ENCODE measurements at places on chromosomes 2 and 18.

DNA sequence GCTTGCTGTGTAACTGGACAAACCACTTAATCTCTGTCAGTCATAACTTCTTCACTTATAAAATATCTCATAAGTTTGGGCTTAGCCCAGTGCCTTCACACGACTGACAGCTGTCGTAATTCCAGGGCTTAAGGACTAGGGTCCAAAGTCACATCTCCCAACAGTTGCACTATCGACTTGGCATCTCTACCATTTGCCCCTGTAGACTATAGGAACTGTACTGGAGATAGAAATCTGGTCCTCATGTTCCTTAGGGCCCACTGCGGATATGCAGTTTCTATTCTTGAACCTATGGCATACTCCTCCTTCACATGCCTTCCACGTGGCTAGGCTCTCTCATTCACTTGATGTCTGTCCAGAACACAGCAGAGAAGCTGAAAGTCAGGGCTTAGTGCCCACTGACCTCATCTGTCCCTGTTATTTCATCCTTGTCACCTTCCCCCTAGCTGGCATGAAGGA lies 2.7 kb downstream of the ABHD1 start:
- DNase-seq: peak; percentile 39

- no peak for DNase-seq
Measured at GRCh38 chr18:10442551-10442971, 11.9 kb upstream of the APCDD1 start.

DNA sequence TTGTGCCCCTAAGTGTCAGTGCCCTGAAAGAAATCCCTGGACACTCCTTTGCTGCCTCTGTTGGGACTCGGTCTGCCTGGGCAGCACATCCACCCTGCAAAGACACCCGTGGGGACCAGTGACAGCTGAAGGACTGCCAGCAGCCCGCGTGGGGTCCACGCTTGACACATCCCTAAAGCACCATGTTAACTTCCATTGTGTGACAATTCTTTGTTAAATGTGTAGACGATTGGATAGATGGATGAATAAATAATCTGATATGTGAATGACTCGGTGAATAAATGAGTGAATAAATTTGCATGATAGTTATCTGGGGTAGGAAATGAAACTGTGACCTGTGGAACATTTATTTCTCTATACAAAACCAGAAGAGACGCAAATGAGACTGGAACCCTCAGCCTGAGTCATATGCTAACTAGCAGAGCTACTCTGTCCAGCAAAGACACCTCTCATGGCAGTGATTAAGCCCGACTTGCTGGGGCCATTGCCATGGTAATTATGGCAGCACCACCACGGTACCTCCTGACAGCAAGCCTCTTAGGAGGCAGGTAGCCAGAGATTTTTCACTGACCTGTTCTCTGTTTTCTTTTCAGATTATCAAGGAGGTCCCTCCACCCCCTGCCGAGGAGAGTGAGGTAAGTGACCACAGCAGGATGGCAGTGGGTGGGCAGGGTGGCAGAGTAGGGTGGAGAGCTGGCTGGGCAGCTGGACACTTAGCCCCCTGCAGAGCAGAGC lies 156.8 kb downstream of the ANTXR1 start:
- peak; percentile 28 for DNase-seq

DNA sequence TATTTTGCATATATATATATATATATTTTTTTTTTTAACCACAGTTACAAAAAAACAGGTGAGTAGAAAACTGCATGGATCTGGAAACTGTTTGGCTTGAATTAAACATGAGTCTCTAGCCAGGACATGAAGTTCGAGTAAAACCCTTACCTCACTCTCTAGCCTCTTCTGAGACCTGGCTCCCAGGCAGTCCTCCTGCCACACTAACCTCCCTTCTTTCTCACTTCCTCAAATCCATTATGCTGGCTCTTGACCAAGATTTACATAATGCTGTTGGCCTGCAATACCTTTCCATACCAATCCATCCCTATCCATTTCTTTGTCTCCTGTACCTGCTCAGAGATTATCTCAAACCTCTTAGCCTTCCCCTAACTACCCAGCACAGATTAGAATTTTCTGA lies 34.0 kb downstream of the PIGN start:
- no peak for DNase-seq

DNA sequence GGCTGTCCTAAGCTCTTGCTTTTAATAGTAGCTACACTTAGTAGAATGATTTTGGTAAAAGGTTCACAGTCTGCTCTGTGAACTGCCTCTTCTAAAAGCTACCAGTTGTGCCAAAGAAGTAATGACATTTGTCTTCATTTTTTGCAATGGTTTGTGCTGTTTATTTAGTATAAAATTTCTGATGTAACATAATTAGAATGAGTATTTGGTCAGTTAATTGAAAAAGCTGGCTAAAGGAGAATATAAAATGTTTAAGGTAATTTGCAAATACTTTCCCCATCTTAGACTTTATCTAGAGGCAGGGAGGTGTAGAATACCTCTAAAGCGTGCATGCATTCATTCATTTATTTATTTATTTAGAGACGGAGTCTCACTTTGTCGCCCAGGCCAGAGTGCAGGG lies 71.3 kb downstream of the PHLPP1 start:
- no peak for DNase-seq

- DNase-seq: no peak
Measured at GRCh38 chr2:26605999-26606846, 34.9 kb downstream of the CIB4 start.

DNA sequence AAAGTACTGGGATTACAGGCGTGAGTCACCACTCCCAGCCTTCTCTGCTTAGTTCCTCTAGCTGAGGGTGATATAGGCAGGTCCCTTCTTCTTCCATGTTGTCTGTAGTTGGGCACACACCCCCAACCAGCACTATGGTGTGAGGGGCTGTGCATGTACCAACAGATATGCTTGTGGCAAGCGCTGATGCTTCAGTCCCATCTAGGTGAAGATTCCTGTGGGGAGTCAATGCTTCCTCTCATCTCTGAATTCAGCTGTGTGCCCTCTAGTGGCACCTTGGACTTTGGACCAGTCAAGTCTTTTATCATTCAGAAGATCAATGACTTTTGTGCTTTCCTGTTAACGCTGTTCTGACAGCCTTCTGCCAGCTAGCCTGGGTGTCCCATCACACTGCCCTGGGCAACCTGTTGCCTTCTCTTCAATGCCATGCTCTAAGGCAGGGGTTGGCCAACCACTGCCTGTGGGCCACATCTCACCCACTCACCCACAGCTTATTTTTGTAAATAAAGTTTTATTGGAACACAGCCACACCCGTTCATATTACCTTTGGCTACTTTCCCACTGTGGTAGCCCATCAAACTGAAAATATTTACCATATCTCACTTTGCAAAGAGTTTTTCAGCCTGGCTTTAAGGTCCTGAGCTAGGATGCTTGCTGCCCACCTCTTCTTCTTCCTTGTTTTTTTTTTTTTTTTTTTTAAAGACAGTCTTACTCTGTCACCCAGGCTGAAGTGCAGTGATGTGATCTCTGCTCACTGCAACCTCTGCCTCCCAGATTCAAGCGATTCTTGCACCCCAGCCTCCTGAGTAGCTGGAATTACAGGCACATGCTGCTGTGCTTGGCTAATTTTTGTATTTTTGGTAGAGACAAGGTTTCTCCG lies 51.0 kb downstream of the NPAS2 start:
- DNase-seq: no peak

DNA sequence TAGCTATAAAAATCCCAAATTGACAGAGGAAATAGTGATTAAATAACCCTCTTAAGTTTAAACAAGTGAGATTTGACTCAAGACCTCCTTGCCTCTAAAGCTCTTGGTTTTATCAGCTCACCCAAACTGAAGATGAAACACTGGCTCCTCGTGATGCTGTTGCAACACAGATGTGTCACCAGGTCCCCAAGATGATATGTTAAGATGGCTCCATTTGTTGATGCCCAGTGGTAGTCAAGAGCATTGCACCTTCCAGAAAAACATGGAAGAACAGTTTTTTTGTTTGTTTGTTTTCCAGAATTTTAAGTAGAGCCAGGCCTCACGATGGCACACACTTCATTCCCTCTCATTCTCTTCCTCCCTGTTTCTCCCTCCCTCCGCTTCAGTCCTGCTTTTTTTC lies 399.8 kb downstream of the TXNL1 start:
- no peak for DNase-seq

DNA sequence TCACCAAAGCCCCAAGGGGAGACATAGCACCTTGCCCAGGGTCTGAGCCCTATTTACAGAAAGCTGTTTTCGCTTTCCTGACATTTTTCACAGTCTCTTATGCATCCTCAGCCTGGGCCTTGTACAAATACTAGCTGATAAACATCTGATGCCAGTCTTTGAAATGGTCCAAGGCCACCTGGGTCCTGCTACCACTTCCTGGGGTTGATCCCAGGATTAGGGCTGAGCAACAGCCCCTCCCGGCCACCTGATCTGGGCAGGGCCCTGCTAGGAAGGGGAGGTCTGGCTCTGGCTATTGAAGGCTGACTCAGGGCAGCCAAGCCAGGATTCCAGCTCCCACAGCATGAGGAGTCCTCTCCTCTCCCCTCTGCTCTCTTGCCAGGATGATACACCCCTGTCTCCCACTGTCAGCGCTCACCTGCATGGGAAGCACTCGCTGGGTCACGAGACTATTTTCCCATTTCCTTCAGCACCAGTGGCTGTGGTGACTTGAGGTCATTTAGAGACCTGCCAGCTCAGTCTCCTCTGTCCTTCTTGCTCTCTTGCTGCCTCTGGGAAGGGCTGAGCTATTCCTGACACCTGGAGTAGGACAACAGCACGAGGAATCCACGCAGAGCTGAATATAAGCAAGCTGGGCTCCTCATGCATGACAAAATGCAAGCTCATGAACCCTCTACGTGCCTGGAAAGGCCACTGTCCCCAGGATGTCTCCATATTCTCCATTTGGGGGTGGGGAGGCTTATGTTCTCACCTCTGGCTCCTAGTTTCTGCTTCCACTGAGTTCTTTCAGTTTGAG lies 53.0 kb upstream of the LGALSL start:
- no peak for DNase-seq

GRCh38 chr2:41963661-41964525 lies 83.9 kb upstream of the PKDCC start:
- DNase-seq: no peak

GRCh38 chr18:49013961-49014604 lies 63.3 kb upstream of the SMAD7 start:
- peak; percentile 38 for DNase-seq

DNA sequence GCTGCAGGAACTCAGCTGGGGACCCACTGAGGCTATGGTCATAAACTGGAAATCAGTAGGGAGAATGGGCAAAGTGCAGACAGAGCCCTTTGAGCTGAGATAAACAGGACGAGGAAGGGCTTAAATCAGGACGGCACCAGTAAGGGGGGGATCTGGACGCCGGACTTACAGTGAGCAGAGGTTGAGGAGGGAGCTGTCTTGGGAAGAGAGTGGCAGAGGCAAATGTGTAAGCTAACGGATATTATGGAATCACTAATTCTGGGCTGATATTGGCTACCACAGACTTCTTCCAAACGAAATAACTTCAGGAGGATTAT lies 539 bp downstream of the CYP27A1 start:
- DNase-seq: no peak

- no peak for DNase-seq
Measured at GRCh38 chr2:110770959-110771431, 38.6 kb downstream of the ACOXL start.

DNA sequence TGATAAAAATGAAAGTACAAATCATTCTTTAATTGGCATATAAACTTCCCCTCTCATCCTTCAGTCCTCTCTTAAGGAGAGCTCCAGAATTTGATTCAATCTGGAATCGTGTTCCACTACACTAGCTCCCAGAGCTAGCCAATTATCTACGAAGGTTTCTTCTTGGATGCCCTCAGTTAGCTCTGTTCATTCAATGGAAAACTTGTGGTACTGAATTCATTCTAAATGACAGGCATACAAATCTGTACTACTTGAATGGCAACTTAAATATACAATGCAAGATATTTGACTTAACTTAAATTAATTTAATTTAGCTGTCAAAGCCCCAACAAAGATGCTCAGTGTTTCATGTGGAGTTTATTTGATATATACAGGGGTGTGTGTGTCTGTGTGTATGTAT lies 1474.2 kb upstream of the CELF4 start:
- DNase-seq: no peak

- DNase-seq: no peak
Measured at GRCh38 chr18:13412901-13413300, 194.3 kb downstream of the LDLRAD4 start.

- DNase-seq: no peak
Measured at GRCh38 chr18:24968238-24968775, 383.7 kb downstream of the ZNF521 start.

GRCh38 chr18:7616661-7617060 lies 49.5 kb downstream of the PTPRM start:
- DNase-seq: no peak

GRCh38 chr2:925309-925708 lies 25.3 kb upstream of the SNTG2 start:
- DNase-seq: no peak

- DNase-seq: no peak
Measured at GRCh38 chr18:54440292-54440691, 82.6 kb downstream of the C18orf54 start.

DNA sequence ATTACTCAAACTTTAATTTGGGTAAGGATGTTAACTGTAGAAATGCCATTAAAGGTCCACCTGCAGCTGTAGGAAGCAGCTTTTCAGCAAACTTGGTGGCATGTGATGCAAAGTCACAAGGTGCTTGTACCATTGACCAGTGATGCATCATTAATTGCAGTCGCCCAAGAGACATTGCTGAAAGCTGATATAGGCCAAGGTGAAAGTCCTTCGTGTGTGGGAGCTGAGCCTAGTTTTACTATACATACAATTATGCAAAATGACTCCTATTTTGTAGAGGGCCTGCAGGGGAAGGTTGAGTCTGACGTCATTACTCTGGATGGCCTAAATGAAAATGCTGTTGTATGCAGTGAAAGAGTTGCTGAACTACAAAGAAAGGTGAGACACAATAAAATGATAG lies 40.5 kb downstream of the ALMS1 start:
- no peak for DNase-seq

All from natural killer cell treated with Interleukin-12 subunit alpha and Interleukin-12 subunit beta and Interleukin-15 and Interleukin-18, amount 100 ng/mL, for 72 hours (primary cell).